ENCODE measurements at places on chromosomes 3 and 15. TPM values are rescaled to one million over a fixed set of nuclear protein-coding genes. Genes with fewer than 3 reads are reported as not detected.

CCDC39 gene
- total RNA-seq = not detected

CLDN1 gene
- total RNA-seq = 0.09 TPM

C15orf62 gene
- 0.44 TPM for total RNA-seq

MST1R gene
- 1.2 TPM for total RNA-seq

GOLGA6D gene
- total RNA-seq = not detected

FSD2 gene
- total RNA-seq = not detected

KIF7 gene
- 2.4 TPM for total RNA-seq

CXCR6 gene
- 5.9 TPM for total RNA-seq

CAMP gene
- not detected for total RNA-seq

NECTIN3 gene
- total RNA-seq = 13.3 TPM

IL17RB gene
- 1.2 TPM for total RNA-seq

C3orf20 gene
- 0.07 TPM for total RNA-seq

GPR160 gene
- 2.9 TPM for total RNA-seq

FEZF2 gene
- not detected for total RNA-seq

SAMMSON gene
- total RNA-seq = not detected

KNL1 gene
- total RNA-seq = 19.5 TPM

PRR23B gene
- total RNA-seq = not detected

RPUSD2 gene
- 25.1 TPM for total RNA-seq

CACNA2D2 gene
- total RNA-seq = 1.1 TPM

KNG1 gene
- total RNA-seq = not detected

GRAMD1C gene
- total RNA-seq = 0.81 TPM

ATR gene
- total RNA-seq = 38.9 TPM

ISLR gene
- not detected for total RNA-seq

ARHGAP31 gene
- 24.2 TPM for total RNA-seq

CHRNA7 gene
- total RNA-seq = not detected

SAXO2 gene
- total RNA-seq = 1.6 TPM

PDHB gene
- 64.8 TPM for total RNA-seq

GOLIM4 gene
- 7.3 TPM for total RNA-seq

IFT57 gene
- total RNA-seq = 45.9 TPM

DAZL gene
- 0.18 TPM for total RNA-seq

LIPC gene
- 0.28 TPM for total RNA-seq

APOD gene
- total RNA-seq = not detected

CACNA2D3 gene
- not detected for total RNA-seq

GPR149 gene
- not detected for total RNA-seq

RARB gene
- total RNA-seq = not detected

RASGRF1 gene
- total RNA-seq = not detected

ZNF774 gene
- total RNA-seq = 0.50 TPM

CD276 gene
- total RNA-seq = 1.9 TPM

FGF7 gene
- total RNA-seq = not detected

RPL4 gene
- 4,492 TPM for total RNA-seq

GPR156 gene
- total RNA-seq = 0.04 TPM

LIPH gene
- total RNA-seq = not detected

CEMIP gene
- not detected for total RNA-seq

TIMP4 gene
- not detected for total RNA-seq

ACSBG1 gene
- not detected for total RNA-seq

UBA7 gene
- total RNA-seq = 58.3 TPM

PPM1L gene
- 3.8 TPM for total RNA-seq

IMPG2 gene
- 0.20 TPM for total RNA-seq

ZDHHC23 gene
- 4.3 TPM for total RNA-seq

CADM2 gene
- total RNA-seq = 0.27 TPM

NR2C2 gene
- total RNA-seq = 46.7 TPM

EPM2AIP1 gene
- 14.8 TPM for total RNA-seq

GP9 gene
- total RNA-seq = not detected

MINAR1 gene
- total RNA-seq = 0.35 TPM

ITIH1 gene
- total RNA-seq = not detected
